ENCODE measurements at places on chromosomes 12 and 14.
A peak's percentile ranks its signal among the peaks of the same experiment; 100 is the strongest.

GRCh38 chr14:68710776-68711175 lies 82.1 kb downstream of the ZFP36L1 start:
- no peak for DNase-seq

- no peak for DNase-seq
Measured at GRCh38 chr12:53424626-53425514, 1.2 kb downstream of the AMHR2 start.

DNA sequence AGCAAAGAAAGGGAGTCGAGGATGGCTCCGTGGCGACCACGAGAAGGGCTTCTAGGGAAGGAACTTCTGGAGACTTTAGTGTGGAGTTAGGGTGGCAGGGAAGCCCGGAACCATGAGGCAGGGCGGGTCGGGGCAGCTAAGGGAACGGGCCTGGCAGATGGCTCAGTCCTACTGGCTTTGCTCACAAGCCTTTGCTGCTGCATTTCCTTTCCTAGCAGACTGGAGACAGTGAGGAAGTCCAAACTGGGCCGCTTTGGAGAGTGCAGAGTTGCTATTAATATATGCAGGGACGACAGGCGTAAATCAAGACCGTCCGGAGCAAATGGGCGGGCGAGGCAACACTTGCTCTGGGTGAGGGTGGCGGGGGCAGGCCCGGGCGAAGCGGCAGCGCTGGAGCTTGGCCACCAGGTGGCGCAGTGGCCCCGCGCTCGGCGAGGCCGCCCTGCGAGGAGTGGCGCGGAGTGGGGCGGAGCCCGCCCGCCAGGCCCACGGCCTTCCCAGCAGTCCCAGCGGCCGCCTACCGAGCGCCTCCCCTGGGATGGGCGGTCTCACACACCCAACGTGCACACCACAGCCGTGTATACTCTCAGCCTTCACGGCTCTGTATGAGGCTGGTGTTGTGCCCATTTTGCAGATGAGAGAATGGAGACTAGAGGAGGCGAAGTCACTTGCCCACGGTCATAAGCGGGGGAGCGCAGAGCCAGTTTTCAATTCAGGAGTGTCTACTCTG lies 24.4 kb upstream of the LRTM2 start:
- DNase-seq = peak; percentile 81

- no peak for DNase-seq
Measured at GRCh38 chr12:48815126-48816110, 2.9 kb upstream of the CACNB3 start.

DNA sequence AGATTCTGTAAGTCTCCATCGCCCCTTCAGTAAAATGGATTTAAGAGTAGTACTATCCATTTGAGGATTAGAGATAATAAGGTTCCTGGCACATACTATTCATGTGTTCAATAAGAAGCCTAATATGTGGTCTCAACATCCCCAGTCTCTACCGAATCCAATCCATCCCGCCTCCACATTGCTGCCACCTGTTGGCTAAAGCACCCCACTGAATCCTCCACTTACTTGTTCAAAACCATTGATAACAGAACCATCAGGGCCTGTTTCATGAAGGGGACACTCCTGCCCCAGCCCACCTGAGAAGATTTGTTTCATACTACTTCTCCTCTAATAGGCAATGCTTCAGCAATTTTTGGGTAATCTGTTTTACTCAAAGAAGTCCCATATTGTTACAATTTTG lies 147.5 kb downstream of the SLC2A13 start:
- no peak for DNase-seq

DNA sequence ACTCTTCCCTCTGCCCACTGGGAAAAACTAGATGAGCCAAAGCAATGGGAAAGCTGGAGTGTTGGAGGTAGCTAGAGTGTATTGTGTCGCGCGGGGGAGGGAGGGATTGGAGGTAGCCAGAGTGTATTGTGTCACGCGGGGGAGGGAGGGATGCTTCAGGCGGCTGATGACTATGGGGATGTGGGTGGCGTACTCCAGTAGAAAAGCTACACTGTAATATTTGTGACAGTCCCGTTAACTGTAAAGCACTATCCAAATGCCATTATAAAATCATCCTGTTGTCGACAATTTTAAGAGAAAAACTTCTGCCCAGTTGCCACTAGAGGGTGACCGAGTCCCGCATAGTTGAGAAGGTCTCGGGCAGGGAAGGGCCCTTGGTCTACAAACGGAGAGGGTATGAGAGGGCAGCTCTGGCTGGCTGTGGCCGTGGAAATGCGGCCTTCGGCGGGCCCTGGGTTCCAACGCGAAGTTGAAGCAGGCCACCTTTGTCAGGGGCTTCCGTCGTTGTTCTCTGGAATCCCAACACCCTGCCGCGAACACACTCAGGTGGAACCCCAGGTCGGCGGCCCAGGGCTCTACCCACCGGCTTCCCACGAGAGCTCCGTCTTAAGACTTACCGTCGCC lies 15.1 kb upstream of the PLEK2 start:
- peak; percentile 55 for DNase-seq

- DNase-seq = no peak
Measured at GRCh38 chr14:90782892-90783291, 33.3 kb downstream of the TTC7B start.

GRCh38 chr14:22188318-22188717 lies 400.7 kb downstream of the DAD1 start:
- DNase-seq = no peak

- no peak for DNase-seq
Measured at GRCh38 chr12:28421374-28421773, 231.1 kb downstream of the CCDC91 start.

DNA sequence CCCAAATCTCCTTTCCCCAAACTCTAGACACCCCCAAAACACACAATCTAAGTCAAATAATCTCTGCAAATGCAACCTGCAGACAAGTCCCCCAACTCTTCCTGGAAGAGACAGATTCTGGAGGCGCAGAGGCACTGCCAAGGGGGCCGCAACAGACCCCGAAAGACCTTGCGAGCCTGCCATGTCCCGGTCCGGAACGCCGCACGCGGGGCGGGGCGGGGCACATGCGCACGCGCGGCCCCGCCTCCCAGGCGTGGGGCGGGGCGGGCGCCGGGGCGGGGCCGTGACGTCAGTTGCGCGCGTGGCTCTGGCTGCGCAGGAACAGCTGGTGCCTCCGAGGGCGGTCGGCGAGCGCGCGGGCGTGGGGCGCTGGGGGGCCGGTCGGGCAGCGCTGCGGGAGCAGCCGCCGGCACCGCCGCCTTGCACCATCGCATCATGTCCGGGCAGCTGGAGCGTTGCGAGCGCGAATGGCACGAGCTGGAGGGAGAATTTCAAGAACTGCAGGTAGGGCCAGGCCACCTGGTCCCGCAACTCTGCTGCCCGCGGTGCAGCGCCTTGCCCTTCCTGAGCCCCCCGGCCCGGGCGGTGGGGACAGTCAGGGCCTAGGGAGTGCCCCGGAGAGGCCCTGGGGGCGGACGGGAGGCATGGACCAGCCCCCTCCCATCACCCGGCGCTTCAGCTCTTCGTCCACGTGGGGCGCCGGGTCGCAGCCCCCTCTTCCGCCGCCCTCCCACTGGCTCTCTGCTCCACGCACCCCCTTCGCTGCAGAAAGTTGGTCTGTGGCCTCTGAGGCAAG lies at the start of gene TMEM120B:
Gene TMEM120B (plus strand): TSS at position 292 of the 796 bp plus-strand sequence. CDS start 144 bp downstream, at position 436.
- DNase-seq = no peak
